ENCODE measurements at places on chromosomes 5 and 9. TPM values are rescaled to one million over a fixed set of nuclear protein-coding genes. Genes with fewer than 3 reads are reported as not detected.

- no peaks in the 10 kb centered on the region for H3K27me3 ChIP-seq
- no peaks in the 10 kb centered on the region for H3K36me3 ChIP-seq
- no peak overlapping the region for H3K27ac ChIP-seq
- no peaks in the 10 kb centered on the region for H3K4me1 ChIP-seq
- H3K4me3 ChIP-seq: no peak overlapping the region
These were observed 170.9 kb downstream of the CTNND2 start for GRCh38 chr5:11733185-11733839.

DNA sequence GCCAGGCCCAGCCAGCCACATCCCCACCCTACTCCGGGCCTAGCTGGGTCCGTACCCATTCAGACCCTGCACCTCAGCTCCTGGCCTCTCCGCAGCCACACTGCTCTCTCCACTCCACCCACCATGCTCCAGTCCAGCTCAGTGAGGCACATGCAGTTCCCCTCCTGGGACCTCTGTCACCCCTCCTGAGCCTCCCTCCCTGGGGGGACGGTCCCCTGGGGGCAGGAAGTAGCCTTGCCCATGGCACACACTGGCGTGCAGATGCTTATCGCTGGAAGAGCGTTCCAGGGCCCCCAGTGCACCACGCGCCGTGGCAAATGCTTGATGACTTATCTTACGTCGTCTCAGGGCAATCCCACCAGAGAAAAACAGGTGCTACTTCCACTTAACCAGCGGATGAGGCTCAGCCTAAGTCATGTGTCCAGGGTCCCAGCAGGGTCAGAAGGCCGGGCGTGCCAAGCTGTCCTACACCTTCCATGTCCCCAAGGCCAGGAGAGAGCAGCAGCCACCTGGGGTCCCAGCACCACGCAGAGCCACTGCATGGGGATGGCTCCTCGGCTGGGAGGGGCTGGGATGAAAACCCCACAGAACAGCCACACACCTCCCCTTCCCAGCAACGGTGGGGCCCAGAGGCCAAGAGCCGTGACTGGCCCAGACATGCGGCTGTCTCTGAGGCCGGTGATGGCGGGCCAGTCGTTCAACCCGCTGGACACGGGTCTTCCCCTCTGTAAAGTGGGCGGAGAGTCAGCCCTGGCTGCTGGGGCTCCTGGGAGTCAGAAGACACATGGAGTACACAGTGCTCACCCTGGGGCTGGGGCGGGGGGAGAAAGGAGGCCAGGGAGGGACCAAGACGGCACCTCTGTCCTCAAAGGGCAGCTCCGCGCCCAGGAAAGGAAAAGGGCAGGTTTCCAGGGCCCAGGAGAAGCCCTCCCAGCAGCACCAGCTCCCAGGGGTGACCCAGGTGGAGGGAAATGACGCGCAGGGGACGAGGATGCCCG, 2.6 kb upstream of the CCDC187 start:
- DNase-seq: no peak
- no peaks in the 10 kb centered on the region for H3K27me3 ChIP-seq
- no peak overlapping the region for H3K4me3 ChIP-seq
- no peaks in the 10 kb centered on the region for H3K36me3 ChIP-seq

- H3K4me1 ChIP-seq: peaks cover 6% of the 10 kb centered on the region
- H3K4me3 ChIP-seq: no peak overlapping the region
- no peaks in the 10 kb centered on the region for H3K27me3 ChIP-seq
- no peaks in the 10 kb centered on the region for H3K36me3 ChIP-seq
These were observed 2.2 kb downstream of the IRX4 start for GRCh38 chr5:1880377-1881025.

DNA sequence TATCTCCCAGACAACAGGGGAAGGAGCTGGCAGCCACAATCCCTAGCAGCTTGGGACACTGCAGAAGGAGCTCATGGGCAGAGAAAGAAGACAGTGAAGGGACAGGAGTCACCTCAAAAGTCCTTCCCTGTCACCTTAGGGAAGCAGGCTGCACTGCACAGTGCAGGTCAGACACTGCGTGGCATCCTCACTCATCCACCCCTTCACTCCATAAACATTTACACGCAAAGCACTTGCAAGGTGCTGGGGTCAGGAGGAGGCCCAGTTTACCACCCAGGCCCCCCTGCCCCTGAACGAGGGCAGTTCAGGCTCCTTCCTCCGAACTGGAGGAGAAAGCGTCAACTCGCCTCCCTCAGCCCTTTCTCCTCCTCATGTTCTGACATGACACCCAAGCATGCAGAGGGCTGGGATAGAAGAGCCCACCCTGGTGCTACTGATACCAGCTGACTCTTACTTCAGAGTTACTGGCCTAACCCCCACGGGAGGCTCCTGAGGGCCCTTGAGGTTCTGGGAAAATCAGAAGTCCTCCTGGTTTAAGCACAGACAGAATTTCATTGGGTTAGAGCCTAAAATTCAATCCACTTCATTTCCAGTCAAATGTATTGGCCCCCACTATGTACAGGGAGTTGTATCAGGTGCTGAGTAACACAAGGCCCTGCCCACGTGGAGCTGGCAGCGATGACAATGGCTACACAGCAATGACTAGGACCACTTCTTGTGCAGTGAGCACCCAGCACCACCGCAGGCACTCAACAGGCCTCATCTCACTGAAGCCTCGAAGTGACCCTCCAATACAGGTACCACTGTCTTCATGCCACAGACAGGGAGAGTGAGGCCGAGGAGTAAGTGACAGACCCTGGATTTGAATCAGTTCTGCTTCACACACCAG, 70.4 kb downstream of the RAPGEF1 start:
- H3K27ac ChIP-seq: peak overlapping the region; percentile 26
- no peaks in the 10 kb centered on the region for H3K36me3 ChIP-seq
- no peak for DNase-seq
- H3K4me1 ChIP-seq: peaks cover 27% of the 10 kb centered on the region

GRCh38 chr9:137382444-137383080, 40.4 kb downstream of the EXD3 start:
- H3K36me3 ChIP-seq: no peaks in the 10 kb centered on the region
- no peak overlapping the region for H3K4me3 ChIP-seq
- no peaks in the 10 kb centered on the region for H3K27me3 ChIP-seq
- no peak overlapping the region for H3K27ac ChIP-seq
- H3K4me1 ChIP-seq: peaks cover 7% of the 10 kb centered on the region

DNA sequence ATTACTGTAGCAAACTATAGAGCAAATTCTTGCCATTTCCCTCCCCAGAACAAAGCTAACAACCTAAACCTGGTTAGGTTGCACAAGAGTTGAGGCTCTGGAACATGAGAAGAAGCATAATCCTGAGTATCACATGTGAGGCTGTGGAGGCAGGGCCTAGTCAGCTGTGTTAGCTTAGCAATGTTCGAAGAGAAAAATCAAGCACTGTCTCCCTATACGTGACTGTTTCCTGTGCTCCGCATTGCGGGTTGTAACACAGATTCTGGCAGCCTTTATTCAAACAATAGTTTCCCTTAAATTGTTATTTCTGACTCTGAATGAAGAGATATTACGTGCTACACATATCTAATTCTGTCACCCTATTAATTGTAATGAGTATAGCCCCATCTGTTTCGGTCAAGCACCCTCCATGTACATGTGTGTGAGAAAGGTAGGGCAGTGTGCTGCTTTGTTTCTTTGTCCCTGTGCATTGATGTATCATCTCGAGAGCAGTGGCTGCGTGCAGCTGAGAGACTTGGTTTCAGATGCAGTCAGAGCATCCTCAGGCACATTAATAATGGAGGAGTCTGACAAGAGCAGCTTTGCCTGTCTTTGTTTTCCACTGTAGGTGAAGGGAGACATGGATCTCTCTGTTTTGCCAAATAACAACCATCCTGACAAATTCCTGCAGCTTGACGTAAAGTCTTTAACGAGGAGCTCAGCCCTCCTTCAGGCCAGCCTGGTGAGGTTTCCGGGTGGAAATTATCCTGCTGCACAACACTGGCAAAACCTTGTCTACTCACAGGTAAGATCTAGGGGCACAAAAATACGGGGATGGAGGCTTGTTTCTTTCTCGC, at the start of gene MINAR2:
TSS of gene MINAR2 (plus strand) at position 523 of the 836 bp plus-strand sequence. CDS start at position 620, 97 bp downstream.
- no peaks in the 10 kb centered on the region for H3K27me3 ChIP-seq
- DNase-seq: no peak
- H3K4me1 ChIP-seq: no peaks in the 10 kb centered on the region
- H3K36me3 ChIP-seq: no peaks in the 10 kb centered on the region
- H3K27ac ChIP-seq: no peak within 1 kb of the TSS
- no peak within 1 kb of the TSS for H3K4me3 ChIP-seq

Gene NUDCD2
- 11.4 TPM for total RNA-seq

DNA sequence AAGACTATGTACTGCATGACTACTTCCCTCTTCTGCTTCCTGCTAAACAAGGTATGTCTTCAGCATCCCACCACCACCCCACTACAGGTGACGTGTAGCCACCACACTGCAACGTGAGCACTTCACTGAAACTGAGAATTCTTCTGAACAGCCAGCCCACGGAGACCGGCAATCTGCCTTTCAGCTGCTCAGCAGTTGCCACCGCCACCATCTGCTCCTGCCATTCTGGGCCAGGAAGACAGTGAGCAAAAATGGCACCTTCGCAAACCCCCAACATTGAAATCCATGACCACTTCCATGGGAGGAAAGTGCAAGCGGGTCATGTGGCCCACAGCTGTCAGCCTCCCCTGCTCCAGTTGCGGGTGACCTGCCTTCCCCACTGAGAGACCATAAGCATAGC, 443.4 kb upstream of the ST8SIA4 start:
- no peak for DNase-seq
- H3K4me1 ChIP-seq: no peaks in the 10 kb centered on the region

DNA sequence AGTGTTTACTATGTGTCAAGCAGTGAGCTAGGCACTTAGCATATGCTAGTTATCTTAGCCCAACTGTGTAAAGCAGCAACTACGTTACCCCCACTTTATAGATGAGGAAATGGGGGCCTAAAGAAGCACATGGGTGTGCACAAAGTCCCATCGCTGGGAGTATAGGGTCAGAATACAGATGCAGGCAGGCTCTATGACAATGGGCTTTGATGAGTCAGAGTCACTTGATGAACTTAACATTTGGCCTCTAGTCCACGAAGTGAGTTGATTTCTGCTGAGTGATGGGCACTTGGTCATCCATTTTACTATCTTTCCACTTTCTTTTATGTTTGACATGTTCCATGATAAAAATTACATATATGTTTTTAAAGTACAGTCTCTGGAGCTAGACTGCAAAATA, 204.3 kb downstream of the TRIM32 start:
- DNase-seq: no peak
- no peak overlapping the region for H3K4me3 ChIP-seq
- H3K27ac ChIP-seq: no peak overlapping the region
- no peaks in the 10 kb centered on the region for H3K27me3 ChIP-seq

Gene BTNL8
- 13.1 TPM for total RNA-seq

GRCh38 chr5:68315679-68316271, 100.2 kb downstream of the PIK3R1 start:
- no peak overlapping the region for H3K4me3 ChIP-seq
- H3K36me3 ChIP-seq: no peaks in the 10 kb centered on the region
- no peak overlapping the region for H3K27ac ChIP-seq

GRCh38 chr5:82374637-82375036, 96.5 kb upstream of the RPS23 start:
- H3K27me3 ChIP-seq: no peaks in the 10 kb centered on the region
- no peak overlapping the region for H3K4me3 ChIP-seq
- no peaks in the 10 kb centered on the region for H3K36me3 ChIP-seq
- no peaks in the 10 kb centered on the region for H3K4me1 ChIP-seq
- DNase-seq: no peak
